ENCODE measurements at places on chromosomes 6 and 20.

GRCh38 chr6:75291331-75291730, 6.7 kb upstream of the TMEM30A start:
- no peak for DNase-seq

- DNase-seq: peak; percentile 24
These were observed 3.6 kb upstream of the MATN4 start for GRCh38 chr20:45311589-45312211.

- DNase-seq: no peak
These were observed 55.8 kb downstream of the FGD2 start for GRCh38 chr6:37061157-37061804.

DNA sequence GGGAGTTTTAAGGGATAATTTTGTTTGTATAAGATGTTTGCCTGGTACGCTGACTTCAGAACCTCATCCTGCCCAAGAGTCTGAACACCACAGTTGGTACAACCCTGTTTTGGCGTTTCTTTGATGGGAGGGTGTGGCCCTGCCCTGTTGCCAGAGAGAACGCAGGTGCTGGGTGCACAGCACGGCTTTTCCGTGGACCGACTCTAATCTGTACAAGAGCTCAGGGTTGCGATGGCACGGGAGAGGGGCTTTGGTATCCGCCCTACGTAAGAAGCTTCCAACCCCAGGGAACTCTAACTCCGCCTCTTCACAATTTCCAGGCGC, 1.3 kb downstream of the CYP24A1 start:
- DNase-seq: no peak

- no peak for DNase-seq
These were observed 152.3 kb downstream of the ZFAND3 start for GRCh38 chr6:37971711-37972390.

DNA sequence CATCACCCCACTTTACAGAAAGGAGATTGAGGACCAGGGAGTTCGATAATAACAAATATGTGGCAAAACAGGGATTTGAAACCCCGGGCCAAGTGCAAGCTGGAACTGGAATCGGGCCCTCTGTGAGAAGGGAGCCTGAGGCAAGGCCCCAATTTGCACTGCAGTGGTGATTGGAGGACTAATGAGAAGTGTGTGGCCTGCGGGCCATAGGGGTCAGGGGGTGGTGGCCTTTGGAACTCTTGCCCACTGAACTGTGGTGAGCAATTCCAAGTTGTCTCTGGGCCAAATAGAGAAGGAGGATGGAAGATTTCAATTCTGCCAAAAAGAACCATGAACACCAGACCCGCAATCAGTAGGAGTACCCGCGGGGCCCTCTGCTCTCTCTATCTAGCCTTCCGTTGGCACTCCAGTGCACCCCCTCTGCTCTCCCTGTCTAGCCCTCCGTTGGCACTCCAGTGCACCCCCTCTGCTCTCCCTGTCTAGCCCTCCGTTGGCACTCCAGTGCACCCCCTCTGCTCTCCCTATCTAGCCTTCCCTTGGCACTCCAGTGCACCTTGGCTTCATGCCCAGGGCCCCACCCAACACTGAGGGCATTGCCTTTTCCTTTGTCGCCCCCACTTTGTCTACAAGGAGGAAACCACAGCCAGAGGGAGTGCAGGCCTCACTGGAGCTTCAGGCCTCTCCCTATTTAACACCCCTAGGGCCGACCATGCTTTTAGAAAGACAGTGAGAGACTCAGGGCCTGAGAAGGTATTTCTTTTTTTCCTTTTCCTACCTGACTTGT, 6.0 kb upstream of the PTPRA start:
- DNase-seq: no peak

GRCh38 chr6:148037496-148037895, 305.1 kb upstream of the SASH1 start:
- DNase-seq: no peak

GRCh38 chr6:146767632-146768031, 168.9 kb downstream of the ADGB start:
- DNase-seq: no peak

DNA sequence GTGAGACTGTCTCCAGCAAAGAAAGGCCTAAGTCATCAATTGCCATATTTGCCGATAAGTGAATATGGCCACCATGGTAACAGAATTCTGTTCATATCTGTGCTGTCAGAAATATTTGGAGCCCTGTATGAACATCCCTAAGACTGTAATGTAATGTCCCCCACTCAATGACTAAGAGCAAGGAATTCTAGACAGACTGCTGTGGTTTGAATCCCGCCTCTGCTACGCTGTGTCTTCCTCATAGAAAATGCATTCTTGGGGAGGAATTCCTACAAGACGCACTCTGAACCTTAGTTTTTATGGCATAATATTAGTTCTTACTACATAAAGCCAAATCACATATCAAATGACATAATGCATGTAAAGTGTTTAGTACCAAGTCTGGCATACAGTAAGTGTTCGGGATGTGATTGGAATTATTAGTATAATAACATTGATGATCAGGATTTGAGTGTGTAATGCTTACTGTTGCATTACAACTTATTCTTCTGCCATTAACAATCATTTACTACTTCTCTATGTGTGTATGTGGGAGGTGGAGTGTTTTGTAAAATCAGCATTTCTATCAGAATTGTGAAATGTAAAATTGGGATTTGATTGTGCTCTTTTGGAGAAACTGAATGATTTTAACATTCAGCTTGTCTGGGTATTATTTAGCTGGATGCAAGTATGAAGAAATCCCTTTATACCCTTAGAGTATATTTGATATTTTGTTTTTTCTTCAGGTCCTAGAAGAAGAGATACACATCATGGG, 103.0 kb downstream of the OLIG3 start:
- DNase-seq: no peak

DNA sequence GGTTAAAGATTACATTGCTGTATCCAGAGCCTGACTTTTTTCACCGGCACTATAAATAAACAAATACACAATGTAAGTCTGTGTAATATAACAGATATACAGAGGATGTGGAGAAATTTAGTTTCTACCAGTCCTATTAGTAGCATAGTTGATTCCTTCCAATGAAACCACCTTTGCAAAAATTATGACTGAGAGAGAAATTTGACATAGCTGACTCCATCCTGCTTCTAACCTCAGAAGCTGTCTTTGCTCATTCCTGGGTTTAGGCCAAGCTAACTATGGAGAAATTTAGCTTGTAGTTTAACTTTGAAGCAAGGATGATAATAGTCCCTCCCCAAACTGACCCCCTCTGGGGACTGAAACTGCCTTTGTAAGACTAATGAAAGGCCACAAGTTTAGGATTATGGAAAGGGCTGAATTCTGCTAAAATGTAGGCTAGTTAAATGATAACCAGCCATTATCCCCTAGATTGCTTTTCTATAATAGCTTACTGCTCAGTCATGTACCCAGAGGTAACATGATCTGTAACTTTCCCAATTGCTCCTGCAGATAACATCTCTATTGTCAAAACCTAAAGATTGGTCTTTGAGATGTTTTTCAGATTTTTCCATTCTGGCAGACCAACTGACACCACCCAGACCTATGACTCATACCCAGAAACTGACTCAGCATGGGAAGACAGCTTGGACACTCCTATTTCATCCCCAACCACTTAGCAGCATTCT, 172.8 kb upstream of the ARG1 start:
- DNase-seq: no peak

DNA sequence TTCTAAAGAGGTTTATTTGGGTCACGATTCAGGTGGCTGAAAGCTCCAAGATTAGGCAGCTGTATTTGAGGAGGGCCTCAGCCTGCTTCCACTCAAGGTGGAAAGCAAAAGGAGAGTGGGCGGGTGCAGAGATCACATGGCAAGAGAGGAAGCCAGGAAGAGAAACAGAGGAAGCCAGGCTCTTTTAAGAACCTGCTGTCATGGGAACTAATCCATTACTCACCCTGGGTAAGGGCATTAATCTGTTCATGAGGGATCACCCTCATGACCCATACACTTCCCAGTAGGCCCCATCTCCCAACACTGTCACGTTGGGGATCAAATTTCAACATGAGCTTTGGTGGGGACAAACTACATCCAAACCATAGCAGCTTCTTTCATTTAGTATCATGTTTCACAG, 53.9 kb downstream of the DHX35 start:
- no peak for DNase-seq

DNA sequence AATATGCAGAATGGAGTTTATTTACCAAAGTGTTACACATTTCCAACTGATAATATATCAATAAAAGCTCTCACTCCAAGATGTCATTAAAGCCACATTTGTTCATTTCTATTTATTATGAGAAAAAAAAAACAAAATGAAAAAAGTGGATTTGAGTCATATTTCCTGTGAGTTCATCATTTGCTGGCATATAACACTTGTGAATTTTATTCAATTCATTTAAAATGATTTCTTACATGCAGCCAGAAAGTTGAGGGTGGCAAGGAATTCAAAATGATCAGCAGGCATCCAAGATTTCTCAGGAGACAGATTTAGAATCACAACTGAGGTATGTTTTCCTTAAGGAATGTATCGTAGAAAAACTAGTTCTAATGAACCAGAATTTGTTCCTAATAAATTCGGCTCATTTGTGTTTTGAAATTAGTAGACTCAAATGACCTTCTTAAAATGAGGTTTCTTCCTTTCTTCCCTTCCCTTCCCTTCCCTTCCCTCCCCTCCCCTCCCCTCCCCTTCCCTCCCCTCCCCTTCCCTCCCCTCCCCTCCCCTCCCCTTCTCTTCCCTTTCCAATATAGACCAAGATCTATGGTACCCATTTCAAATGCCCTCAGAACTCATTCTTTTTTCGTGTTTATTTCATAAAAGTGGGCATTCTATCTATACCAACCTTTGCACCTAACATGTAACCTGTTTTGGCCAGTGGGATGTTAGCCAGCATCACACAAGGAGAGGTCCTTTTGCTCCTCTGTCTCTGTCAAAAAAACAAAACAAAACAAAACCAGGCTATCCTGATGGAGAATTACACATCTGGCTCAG, 357.9 kb upstream of the TSHZ2 start:
- DNase-seq: no peak

GRCh38 chr6:29656157-29656556, 735 bp upstream of the MOG start:
- no peak for DNase-seq

DNA sequence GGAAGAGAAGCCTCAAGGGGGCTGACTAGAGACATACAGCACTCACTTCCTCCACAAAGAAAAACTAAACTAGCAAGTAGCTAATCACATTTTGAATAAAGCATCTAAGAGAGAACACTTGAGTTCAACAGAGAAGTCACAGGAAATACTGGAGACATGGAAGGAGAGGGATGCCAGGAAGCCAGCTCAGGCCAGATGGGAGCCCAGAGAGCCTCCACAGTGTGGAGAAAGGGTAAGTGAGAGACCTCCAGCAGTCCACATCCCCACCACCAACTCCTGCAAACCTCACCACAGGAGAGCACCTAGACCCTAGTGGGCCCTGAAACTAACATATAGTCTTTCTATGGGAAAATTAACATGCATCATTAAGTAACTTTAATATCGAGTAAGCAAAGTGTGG, 79.2 kb downstream of the EPM2A start:
- no peak for DNase-seq

DNA sequence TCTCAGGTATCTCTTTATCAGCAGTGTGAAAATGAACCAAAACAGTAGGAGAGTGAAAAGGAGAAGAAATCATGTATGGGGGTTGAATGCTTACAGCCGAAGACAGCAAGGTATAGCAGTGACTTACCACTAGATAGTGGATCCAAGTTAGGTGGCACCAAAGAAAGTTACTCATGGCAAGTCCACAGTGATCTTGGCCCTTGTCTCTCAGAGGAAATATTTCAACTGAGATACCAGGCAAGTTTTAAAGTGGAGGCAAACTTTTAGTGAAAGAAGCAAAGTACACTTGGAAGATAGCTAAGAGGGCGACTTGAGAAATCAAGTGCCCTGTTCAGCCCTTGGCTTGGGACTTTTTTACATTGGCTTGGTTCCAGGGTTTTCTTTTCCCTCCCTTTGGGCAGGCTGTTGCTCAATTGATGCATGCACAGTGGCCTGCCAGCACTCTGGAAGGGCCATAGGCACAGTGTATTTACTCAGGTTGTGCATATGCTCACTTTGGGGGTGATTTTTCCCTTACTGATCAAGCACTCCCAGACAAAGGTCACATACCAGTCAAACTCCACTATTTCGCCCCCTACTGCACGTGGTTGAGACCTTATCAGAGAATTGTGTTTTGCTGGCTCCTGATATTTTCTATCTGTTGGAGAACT, 329.5 kb upstream of the KHDRBS2 start:
- DNase-seq: no peak

- DNase-seq: no peak
These were observed 48.9 kb downstream of the VTA1 start for GRCh38 chr6:142195862-142196541.

GRCh38 chr6:38773338-38773737, 58.2 kb downstream of the DNAH8 start:
- DNase-seq: no peak

DNA sequence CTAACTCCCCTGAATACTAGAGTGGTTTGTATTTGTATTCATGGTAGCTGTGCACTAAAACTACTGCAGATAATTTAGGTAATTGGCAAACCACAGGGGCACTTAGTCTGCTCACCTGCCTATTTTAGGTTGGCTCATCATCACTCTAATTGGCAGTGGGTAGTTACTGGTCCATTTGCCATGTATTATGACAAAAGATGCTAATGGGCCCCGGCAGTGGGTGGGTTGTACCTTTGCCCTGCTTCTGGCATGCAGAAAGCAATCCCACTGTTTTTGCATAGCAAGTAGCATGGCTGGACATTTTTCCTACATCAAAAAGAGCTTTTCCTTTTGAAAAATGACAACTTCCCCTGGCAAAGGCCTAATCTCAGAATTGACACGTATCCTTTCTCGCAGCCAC, 741.4 kb upstream of the MAP3K7 start:
- DNase-seq: no peak

DNA sequence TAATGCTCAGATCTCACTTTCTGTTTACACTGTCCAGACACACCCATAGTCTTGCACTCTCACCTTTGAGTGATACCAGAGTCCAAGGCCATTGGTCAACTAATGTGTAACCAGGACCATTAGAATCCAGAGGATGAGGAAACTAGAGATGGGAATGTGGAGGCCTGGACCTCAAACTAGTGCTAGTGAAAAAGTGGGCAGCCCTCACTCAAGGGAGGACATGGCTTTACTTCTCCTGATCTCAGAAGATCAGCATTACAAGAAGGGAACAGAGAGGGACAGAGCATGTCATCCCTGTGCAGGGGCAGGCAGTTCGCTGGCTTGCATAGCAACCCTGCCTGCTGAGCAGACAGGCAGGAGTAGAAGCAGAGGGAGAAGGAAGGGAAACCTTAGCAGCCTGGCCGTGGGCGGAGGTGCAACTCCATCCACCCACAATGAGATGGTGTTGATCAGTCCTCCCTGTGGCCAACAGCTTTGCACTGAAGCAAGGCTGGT, 22.6 kb upstream of the XRN2 start:
- no peak for DNase-seq

DNA sequence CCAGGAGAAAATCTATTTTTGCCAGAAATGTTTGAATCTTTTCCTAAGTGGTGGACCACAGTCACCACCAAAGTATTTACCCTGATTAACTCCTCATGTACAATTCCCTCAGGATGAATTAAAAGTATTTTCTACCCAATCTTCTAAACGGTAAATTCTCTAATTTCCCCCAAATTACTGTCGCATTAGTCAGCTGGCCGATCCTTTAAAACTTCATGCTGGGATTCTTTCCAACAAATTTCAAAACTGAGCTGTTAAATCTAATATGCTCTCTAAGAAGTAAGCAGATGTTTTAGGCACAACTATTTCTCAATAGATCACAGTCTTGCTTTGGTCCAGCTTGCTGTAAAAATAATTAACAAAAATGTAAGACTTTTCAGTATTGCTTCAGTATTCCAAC, 447.2 kb downstream of the FRK start:
- DNase-seq: no peak

Measured in C1 segment of cervical spinal cord (tissue), 14 donors.